ENCODE measurements at places on chromosomes 6 and 20.

DNA sequence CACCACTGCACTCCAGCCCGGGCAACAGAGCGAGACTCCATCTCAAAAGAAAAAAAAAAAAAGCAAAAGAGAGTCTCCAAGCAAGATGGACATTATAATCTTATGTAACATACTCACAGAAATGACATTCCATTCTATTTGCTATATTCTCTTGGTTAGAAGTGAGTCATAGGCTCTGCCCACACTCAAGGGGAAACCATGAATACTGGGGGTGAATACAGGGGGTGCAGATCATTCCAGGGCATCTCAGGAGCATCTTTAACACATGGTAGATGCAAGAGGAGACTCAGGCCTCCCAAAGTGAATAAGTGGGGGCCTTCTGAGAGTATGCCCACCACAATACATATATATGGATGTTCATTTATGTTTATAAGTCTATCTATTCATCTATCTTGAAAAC is 18.3 kb upstream of the RANBP9 start:
- peak; percentile 56 for DNase-seq

- no peak for DNase-seq
Observed at GRCh38 chr6:18209539-18210197, 54.4 kb downstream of the KDM1B start.

DNA sequence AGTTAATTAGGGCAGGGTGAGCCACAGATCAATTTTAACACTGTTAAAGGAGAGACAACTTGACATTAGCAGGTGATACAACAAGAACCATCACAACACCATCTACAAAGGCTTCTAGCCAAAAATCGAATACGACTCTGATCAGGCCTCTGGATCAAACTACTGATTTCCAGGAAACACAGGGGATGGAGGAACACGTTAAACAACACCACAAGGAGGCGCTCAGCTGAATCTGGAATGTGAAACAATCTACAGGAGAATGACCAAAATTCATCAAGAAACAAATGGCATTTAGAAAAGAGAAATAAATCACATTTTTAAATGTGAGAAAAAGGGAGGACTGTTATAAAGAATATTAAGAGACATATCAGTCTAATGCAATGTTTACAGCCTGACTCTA is 13.5 kb upstream of the MAFB start:
- no peak for DNase-seq

DNA sequence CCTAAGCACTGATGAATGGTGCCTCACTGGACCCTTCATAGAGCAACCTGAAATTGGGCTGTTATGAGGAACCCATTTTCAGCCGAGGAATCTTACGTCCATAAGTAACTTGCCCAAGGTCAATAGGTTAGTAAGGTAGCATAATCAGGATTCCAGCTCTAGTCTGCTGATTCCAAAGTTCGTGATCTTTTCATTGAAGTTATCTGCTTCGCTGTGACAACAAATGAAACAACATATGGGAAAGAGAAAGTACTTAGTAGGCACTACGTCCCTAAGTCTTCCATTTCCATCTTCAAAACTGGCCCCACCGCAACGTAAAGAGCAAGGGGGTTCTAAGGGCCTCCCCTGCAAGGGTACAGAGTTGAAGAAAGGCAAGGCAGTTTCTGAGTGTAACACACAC is 49.5 kb downstream of the MYLIP start:
- no peak for DNase-seq

GRCh38 chr6:64100702-64101303 is 465.2 kb downstream of the PHF3 start:
- DNase-seq, result no peak

GRCh38 chr6:94362061-94362864 is 942.9 kb upstream of the EPHA7 start:
- DNase-seq, result no peak

GRCh38 chr6:133610227-133610840 is 278.6 kb upstream of the TCF21 start:
- peak; percentile 54 for DNase-seq

DNA sequence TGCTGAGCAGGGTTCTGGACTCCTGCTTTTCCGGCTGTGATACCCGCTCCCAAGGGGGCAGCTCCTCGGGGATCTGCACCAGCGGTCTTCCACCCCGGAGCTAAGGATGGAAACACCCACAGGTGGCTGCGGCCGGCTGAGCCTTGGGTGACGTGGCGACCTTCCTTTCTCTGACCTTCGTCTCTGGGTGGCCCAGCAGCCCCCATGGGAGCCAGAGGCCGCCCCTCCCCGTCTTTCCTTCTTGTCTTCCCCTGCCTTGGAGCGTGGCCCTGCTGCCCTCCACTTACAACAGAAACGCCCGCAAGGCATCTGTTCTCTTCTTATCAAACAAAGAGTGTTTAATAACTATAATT is 405.7 kb downstream of the TAF4 start:
- DNase-seq, result no peak

GRCh38 chr6:47230579-47230978 is 79.1 kb downstream of the TNFRSF21 start:
- DNase-seq, result no peak

DNA sequence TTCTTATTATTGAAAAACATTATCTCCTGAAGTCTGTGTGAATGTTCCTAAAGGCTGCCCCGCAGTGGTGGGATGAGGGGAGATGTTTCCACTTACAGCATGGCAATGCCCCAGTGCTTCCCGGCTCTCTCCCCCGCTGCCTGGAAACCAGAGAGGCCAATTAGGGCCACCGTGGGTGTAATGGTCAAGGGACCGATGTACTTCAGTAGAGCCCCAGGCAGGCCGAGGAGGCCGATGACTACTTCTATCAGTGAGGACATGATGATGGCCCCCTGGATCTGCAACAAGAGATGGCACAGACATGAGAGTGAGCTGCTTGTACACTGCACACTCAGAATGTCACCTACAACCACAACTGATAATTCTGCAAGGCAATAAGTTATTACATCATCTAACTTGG is 117.8 kb downstream of the SLC23A2 start:
- DNase-seq, result no peak

DNA sequence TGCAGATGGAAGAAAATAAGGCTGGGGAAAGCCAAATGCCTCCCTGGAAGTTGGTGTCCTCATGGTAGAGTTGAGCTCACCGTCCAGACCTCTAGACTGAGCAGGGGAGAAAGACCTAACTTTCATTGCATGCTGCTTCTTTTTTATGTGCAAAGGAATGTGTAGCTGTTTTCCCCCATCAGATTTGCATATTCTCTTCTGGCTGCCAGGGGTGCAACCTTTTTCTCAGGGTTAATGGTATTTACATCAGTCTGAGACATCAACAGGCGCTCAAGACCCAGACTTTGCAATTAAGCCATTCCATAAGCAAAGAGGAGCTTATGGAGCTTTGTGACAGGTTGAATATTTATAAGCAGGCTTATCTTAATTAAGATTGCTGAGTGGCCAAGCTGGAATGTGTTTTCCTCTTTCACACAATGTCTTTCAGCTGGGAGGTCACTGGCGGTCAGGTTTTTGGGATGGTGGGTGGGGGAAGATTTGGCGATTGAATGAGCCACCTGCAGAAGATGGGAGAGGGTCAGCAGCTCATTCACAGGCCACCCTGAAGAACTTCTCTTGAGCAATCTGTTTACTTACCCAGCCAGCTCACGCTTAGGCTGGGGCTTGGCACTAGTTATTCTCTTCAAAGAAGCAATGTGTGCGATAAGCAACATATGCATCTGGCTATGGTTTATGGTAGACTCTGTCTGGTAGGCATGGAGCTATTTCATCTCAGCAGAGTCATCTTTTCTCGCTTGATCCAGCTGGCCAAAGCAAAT is 88.6 kb downstream of the SCP2D1 start:
- no peak for DNase-seq

GRCh38 chr20:35939264-35939663 is 15.0 kb downstream of the SCAND1 start:
- no peak for DNase-seq

DNA sequence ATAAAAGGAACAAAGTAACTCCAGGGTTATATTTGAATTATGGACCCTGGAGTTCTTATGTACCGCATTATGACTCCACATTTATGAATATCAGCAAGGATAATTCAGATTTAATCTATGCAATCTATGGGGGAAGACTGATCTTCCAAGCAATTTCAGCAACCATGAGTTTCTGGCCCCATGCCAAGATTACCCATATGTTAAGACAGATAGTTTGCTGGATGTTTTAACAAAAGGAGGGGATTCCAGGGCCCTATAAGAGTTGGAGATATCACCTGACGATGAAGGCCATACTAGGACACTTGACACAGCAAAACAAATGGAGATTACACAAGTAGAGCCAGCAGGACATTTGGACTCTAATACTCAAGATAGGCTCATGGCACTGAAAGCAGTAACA is 45.9 kb upstream of the PLN start:
- no peak for DNase-seq

GRCh38 chr6:158674342-158675131 is 24.7 kb downstream of the SYTL3 start:
- no peak for DNase-seq

DNA sequence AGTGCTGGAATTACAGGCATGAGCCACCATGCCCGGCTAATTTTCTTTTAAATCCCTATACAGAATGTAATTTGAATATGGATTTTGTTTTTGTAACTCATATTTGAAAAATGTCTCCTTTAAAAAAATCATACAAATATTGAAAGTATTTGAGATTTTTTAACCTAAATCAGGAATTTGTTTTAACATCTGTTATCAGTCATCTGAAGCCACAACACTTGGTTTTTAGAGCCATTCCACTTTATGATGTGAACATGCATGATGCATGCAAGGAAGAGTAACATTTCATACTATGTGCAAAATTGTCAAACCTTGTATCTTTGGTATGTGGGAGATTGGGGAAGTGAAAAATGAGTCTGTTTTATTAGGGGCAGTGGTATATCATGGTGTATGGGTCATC is 124.5 kb upstream of the AHI1 start:
- no peak for DNase-seq

- DNase-seq, result no peak
Observed at GRCh38 chr6:42507901-42508300, 55.9 kb upstream of the UBR2 start.

DNA sequence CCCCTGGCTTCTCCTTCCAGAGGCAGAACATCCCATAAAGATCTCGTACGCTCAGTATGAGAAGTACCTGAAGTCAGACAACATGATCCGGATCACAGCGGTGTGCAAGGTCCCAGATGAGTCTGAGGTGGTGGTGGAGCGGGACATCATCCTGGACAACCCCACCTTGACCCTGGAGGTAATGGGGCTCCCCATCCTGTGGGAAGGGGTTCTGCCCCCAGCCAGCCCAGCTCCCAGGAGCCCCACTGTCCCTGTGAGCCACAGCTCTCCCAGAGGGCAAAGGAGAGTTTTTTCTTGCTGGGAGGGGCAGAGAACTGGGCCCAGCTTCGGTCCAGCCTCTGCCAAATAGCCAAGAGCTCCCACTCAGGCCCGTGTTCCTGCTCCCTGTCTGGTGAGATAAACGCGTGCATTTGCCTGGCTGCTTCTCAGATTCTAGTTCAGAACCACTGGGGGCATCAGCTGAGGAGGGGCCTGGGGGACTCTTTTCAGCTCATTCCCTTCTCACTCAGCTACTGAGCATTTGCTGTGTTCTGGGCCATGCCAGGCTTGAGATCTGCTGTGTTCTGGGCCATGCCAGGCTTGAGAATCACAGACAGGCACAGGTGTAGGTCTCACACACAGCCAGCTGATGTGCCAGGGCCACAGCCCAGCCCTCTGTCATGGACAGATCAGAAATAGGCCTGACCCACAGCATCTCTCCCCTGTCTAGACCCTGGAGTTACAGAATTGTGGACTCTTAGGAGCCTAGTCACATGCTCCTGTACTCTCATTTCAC is 39.5 kb downstream of the TGM3 start:
- DNase-seq, result no peak
